Myometrial cell (primary cell): ENCODE measurements at places on chromosomes 16 and 17. TPM values are rescaled to one million over a fixed set of nuclear protein-coding genes. Genes with fewer than 3 reads are reported as not detected.

Gene CLEC18A
- total RNA-seq, result under 0.01 and 0.86 TPM in 2 replicates

Gene AOC3
- total RNA-seq, result not detected in 2 replicates

Gene RBFOX1
- total RNA-seq, result 1.2 TPM in 1 of 2 replicates, not detected in the other

Gene ABCA3
- 0.18 TPM in 1 of 2 replicates, not detected in the other for total RNA-seq

Gene ADAD2
- not detected in 2 replicates for total RNA-seq

Gene CA7
- not detected in 2 replicates for total RNA-seq

Gene EVI2B
- 1.6 and 1.7 TPM in 2 replicates for total RNA-seq

Gene FOXL1
- 11.2 and 11.7 TPM in 2 replicates for total RNA-seq
